ENCODE measurements at places on chromosomes 7 and 10.

DNA sequence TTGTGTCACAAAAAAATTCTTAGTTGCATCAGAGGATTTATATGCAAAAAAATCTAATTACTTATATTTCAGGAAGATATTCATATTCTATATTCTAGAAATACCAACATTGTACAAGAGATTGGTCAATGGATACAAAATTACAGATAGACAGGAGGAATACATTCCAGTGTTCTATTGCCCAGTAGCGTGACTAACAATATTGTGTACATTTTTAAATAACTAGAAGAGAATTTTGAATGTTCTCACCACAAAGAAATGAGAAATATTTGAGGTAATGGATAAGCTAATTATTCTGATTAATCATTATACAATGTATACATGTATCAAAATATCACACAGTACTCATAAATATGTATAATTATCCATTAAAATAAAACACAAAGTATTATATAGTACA, 253.3 kb downstream of the IPMK start:
- DNase-seq: no peak

GRCh38 chr10:70381471-70382421, 679 bp downstream of the LRRC20 start:
- no peak for DNase-seq

DNA sequence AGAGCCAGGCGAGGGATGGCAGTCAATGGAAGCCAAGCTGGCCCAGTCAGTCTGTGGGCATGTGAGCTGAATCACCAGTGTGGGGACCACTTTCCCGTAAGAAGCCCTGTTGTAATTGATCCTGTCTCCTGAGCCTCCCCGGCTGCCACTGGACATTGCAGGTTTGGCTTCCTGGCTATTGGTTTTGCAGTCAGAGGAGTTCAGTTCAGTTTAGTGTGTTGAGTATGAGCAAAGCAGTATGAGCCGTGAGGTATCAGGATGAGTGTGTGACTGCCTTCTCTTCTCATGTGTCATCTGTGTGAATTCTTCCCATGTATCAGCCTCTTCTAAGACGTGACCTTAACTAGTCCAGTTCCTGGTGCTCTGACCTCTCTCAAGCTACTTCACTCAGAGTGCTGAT, 227.4 kb downstream of the PRKG1 start:
- no peak for DNase-seq

DNA sequence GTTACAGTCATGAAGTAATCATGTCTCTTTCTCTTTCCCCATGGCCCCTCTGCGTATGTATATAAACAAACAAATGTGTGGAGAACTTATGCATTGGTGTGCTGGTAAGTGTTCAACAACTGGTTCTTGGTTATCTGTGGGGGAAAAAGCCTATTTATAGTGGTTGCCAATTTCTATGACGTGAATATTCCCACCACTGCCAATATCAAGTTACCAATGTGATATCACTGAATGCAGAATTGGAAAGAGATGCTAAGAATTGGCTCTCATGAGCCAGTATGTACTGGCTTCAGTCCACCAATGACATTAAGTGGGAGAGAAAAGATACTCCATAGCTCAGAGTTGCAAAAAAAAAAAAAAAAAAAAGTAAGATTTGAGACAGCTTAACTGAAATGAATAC, 399.7 kb downstream of the REEP3 start:
- no peak for DNase-seq

GRCh38 chr7:151769188-151769821, 107.6 kb downstream of the PRKAG2 start:
- no peak for DNase-seq

GRCh38 chr7:81715984-81716588, 53.8 kb downstream of the HGF start:
- no peak for DNase-seq

- no peak for DNase-seq
These were observed 10.3 kb downstream of the FAM3C start for GRCh38 chr7:121385800-121386179.

Data from NCI-H1436 treated with DMSO at 0.1 percent for 48 hours (cell line).